ENCODE measurements at places on chromosomes 2 and 18.

DNA sequence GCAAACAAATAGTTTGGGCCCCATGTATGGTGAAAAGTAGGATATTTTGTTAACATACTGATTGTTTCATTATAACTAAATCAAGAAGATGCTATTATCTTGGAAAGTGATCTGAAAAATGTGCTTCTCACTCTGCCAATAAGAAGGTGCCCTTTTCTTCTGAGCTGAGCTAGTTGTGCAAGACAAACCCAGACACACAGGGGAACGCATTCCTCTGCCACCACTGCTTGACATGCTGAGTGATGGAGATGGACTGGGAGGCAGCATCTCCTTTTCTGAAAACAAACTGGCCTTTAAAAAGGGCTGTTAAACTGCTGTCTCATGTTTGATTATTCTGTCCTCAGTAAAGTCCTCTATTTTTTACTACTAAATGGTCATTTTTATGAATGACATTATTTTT lies 1989.9 kb upstream of the CELF4 start:
- no peak for DNase-seq

- no peak for DNase-seq
Measured at GRCh38 chr2:67503066-67503795, 106.1 kb downstream of the ETAA1 start.

- no peak for DNase-seq
Measured at GRCh38 chr2:146954544-146954943, 890.3 kb upstream of the ACVR2A start.

- DNase-seq: no peak
Measured at GRCh38 chr2:2269426-2269825, 61.6 kb downstream of the MYT1L start.

- no peak for DNase-seq
Measured at GRCh38 chr2:190862571-190862991, 18.0 kb upstream of the GLS start.

GRCh38 chr2:216113572-216113971 lies 4.4 kb downstream of the XRCC5 start:
- no peak for DNase-seq
